Mesenchymal stem cell (in vitro differentiated cells and primary cell): ENCODE measurements at places on chromosomes 3 and 15.

DNA sequence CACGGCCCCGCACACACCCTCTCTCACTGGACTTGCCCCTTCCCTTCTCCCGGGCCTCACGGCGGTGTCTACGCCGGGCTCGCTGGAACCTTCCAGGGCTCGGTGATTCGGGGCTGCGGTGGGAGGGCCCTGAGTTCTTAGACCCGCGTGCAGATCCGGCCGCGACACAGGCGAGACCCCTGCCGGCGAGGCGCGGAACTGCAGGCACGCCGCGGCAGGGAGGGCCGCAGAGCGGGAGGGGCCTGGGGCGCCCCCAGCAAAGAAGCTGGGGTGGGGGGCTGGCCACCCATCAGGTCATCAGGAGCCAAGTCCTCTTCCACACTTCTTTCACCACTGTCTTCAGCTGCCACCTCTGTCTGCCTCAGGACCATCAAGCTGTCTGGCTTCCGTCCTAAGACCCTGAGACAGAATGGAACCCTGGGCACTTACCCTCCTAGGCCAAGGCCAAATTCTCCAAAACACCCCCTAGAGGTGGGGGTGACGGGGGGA lies 164.5 kb downstream of the XXYLT1 start:
- peak; percentile 66 for DNase-seq

DNA sequence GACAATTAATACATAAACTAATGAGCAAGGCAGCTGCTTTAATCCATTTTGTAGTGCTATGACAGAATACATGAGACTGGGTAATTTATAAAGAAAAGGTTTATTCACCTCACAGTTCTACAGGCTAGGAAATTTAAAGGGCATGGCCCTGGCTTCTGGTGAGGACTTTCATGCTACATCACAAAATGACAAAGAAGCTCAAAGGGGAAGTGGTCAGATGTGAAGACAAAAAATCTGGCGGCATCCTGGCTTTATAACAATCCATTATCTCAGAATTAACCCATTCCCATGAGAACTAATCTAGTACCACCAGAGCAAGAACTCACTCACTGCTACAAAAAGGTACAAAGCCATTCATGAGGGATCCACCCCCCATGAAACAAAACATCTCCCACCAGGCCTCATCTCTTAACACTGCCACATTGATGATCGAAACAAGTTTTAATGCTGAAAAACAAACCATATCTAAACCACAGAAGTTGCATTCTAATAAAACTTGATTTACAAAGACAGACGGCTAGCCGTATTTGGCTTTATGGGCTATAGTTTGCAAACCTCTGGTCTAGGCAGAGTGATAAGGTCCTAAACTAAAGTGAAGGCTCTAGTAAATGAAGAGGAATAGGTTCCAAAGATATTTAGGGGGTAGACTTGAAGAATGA lies 44.2 kb downstream of the GSK3B start:
- no peak for DNase-seq

DNA sequence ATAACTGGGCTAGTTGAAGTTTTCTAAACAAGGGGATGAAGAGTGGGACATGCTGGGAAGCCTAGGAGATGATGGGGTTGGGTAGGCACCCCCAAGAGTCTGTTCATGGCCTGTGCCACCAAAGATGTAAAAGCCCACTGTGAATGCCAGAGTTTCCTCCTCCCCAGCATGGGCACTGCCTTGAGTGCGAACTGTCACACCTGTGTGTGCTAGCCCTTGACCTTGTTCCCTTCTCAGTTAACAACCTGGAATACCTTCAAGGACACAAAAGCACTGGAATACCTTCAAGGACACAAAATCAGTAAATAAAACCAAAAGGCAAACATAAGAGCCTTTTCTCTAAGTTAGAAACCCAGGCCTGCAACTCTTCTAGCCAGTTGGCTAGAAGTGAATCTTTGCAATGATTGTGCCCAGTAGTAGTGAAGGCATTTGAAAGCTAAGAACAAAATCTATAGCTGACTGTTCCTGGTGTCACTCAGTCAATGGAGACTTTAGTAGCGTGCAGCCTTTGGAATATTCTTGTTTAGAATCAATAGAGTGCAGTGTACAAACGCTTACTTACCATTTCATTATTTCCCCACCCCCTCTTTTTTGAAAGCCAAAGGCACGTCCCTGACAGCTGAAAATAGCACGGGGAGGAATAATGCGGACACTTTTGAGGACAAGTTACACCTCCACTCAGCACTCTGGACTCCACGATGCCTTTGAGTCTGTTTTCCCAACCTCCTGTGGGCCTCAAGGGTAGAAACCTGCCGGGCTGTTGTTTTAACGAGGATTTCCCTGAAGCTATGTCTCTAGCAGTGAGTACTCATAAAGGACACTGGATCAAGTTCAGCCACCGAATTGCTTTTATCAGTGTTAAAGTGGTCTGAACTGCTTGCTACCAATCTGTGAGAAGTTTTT lies 24.2 kb downstream of the PSMD6 start:
- DNase-seq, result no peak

GRCh38 chr3:53585627-53586026 lies 91.2 kb downstream of the CACNA1D start:
- no peak for DNase-seq

- DNase-seq, result no peak
These were observed 33.9 kb upstream of the MEX3B start for GRCh38 chr15:82079736-82080135.

GRCh38 chr3:194251461-194251860 lies 99.7 kb downstream of the CPN2 start:
- DNase-seq, result no peak

GRCh38 chr3:132407025-132407424 lies 10.3 kb upstream of the DNAJC13 start:
- DNase-seq, result no peak

- DNase-seq, result no peak
These were observed 49.5 kb downstream of the SLC25A26 start for GRCh38 chr3:66270288-66270687.
